ENCODE measurements at places on chromosomes 6 and 20. TPM values are rescaled to one million over a fixed set of nuclear protein-coding genes. Genes with fewer than 3 reads are reported as not detected.
A peak's percentile ranks its signal among the peaks of the same experiment; 100 is the strongest.

GRCh38 chr6:126812010-126812409 lies 306.5 kb upstream of the RSPO3 start:
- no peaks in the 10 kb centered on the region for H3K4me1 ChIP-seq
- H3K4me3 ChIP-seq: no peak overlapping the region
- no peaks in the 10 kb centered on the region for H3K36me3 ChIP-seq
- no peak overlapping the region for H3K27ac ChIP-seq
- no peak for DNase-seq

DNA sequence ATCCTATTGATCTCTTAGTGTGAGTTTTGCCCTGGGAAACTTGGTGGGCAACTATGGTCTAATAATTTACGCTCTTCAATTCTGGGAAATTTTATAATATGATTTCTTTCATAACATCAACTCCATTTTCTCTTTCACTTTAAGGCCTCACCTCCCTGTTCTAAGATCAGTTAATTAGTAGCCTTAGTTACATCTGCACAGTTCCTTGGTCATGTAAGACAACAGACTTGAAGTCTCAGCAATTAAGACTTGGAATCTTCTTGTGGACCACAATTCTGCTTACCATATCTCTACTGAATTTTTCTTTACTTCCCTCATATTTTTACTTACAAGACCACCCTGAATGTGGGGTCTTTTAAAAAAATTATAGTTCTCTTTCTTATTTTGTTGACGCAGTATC lies 8.7 kb downstream of the ENPP3 start:
- H3K4me1 ChIP-seq: no peaks in the 10 kb centered on the region
- peaks cover 8% of the 10 kb centered on the region for H3K27me3 ChIP-seq
- H3K4me3 ChIP-seq: no peak overlapping the region
- H3K27ac ChIP-seq: no peak overlapping the region
- no peak for DNase-seq

DNA sequence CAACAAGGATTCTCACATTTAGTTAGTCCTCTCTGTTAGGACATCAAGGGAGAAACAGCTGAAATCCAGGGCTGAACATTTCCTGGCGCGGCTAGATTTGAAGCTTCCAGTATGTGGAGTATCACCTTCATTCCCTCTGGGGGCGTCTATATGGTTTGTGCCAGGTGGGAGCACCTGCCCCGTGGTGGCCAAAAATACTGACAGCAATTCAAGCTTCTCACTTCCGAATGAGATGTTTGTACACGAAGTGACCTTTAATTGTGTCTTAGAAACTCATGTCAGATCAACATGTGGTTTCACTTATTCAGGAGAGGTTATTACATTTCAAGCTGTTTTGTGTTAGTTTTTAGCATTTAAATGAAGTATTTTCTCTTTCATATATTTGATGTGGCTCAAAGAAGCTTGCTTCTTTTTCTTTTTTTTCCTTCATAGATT lies 67.3 kb upstream of the ZNF217 start:
- no peaks in the 10 kb centered on the region for H3K27me3 ChIP-seq
- H3K4me3 ChIP-seq: no peak overlapping the region
- DNase-seq: peak; percentile 9
- H3K27ac ChIP-seq: peak overlapping the region; percentile 24

DNA sequence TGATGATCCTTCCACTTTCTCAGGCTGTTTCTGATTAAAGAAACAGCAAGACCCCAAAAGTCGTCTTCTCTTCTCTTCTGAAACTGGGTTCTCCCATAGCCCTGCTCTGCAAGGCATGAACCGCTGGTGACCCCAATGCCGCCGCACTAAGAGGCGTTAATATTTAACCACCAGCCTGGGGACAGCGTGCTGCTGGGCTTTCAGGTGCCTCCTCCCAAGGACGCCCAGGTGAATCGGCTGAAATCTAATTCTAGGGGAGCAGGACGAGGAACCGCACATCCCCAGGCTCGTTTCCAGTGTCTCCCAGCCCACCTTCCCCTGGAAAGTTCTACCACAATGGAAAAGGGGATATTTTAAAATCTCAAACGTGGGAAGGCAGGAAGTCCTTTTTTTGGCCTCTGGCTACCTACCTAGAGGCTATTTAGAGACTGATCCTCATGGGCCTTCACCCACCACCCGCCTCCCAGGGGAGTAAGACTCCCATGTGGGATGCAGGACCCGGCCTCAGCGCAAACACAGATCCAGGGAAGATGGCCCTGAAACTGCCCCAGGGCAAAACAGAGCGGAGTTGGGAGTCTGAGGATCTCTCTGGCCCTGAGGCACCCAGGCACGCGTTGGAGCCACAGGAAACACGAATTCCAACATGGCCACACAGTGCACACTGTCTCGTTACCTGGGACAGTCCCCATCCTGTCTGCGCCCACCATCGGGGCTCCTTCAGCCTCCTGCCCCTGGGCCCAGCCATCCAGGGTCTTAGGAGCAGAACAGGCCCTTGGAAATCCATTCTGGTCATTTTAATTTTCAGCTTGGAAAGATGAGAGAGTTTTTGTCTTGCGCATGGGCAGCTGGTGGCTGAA lies 56.2 kb downstream of the BMP7 start:
- DNase-seq: no peak
- H3K4me3 ChIP-seq: no peak overlapping the region
- H3K36me3 ChIP-seq: no peaks in the 10 kb centered on the region
- H3K27me3 ChIP-seq: no peaks in the 10 kb centered on the region
- H3K4me1 ChIP-seq: no peaks in the 10 kb centered on the region
- H3K27ac ChIP-seq: no peak overlapping the region

DNA sequence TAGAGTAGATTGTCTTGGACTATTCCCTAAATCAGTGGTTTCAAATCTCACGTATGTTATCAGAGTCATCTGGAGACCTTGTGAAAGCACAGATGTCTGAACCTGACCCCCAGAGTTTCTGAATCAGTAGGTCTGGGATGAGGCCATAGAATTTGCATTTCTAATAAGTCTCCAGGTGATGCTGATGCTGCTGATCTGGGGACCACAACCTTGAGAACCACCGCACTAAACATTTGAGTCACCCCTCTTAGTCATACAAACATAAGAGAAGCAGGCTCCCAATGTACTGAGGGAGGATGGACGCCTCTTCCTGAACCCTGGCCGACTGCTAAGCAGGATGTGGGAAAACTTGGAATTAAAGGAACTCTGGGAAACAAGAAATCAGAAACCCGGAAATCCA lies 187.8 kb upstream of the PRDM1 start:
- no peak overlapping the region for H3K4me3 ChIP-seq
- peak; percentile 98 for DNase-seq
- H3K27me3 ChIP-seq: no peaks in the 10 kb centered on the region
- peaks cover 18% of the 10 kb centered on the region for H3K4me1 ChIP-seq

DNA sequence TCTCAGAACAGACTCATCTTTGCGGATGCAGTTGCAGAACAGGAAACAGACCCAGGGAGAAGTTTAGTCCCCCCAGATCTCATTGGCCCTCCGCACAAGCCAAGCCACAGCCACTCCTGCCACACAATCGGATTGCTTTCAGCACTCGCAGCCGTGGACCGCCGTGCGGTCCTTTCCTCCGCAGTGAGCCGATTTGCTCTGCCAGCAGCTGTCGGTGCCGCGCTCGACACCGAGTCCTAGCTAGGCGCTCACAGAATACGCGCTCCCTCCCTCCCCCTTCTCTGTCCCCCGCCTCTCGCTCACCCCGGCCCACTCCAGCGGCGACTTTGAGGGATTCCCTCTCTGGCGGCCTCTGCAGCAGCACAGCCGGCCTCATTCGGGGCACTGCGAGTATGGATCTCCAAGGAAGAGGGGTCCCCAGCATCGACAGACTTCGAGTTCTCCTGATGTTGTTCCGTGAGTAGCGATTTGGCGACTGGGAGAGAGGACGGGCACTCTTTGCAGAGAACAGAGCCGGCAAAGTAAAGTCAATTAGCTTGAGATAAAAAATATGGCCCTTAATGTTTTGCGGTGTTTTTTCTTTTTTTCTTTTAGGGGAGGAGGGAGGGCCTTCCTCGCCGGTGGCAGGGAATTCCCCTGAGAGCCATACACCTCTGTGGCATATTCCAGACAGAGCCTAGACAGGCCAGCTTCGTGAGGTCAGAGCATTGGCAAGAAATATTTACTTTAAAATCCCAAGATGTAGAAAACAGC lies at the start of gene LAMP5:
TSS of gene LAMP5 (plus strand) at position 130 of the 753 bp plus-strand sequence. CDS start at position 393, 263 bp downstream.
- no peaks in the 10 kb centered on the region for H3K36me3 ChIP-seq
- DNase-seq: peak; percentile 29
- H3K4me1 ChIP-seq: no peaks in the 10 kb centered on the region

The MRAP2 gene
- total RNA-seq: under 0.01 TPM

- H3K36me3 ChIP-seq: no peaks in the 10 kb centered on the region
- no peaks in the 10 kb centered on the region for H3K4me1 ChIP-seq
- no peak for DNase-seq
- H3K27me3 ChIP-seq: no peaks in the 10 kb centered on the region
- H3K27ac ChIP-seq: no peak overlapping the region
Observed at GRCh38 chr20:48220033-48220633, 434.9 kb upstream of the SULF2 start.

- H3K27me3 ChIP-seq: no peaks in the 10 kb centered on the region
- H3K4me1 ChIP-seq: no peaks in the 10 kb centered on the region
- no peak overlapping the region for H3K27ac ChIP-seq
- no peaks in the 10 kb centered on the region for H3K36me3 ChIP-seq
- no peak overlapping the region for H3K4me3 ChIP-seq
- no peak for DNase-seq
Observed at GRCh38 chr6:10343320-10343719, 71.6 kb downstream of the TFAP2A start.

DNA sequence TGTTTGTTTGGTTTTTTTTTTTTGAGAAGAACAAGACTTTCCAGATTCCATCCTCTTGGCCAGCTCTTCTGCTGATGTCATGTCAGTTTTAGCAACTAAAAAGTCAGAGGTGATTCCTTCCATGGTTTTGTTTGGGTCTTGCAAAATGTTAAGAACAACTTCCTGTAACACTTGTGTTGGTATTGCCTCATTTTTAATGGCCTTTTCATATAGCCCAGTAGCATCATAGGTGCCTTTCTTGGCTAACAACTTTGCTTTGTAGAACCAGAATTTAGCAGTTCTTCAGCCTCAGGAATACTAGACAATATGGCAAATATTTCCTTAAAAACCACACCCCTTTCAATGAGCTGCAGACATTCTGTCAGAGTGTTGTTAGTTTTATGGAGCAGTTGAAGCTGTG lies 99.5 kb upstream of the SIRPG start:
- no peak overlapping the region for H3K4me3 ChIP-seq
- no peak overlapping the region for H3K27ac ChIP-seq
- H3K36me3 ChIP-seq: no peaks in the 10 kb centered on the region
- peaks cover 2% of the 10 kb centered on the region for H3K4me1 ChIP-seq

DNA sequence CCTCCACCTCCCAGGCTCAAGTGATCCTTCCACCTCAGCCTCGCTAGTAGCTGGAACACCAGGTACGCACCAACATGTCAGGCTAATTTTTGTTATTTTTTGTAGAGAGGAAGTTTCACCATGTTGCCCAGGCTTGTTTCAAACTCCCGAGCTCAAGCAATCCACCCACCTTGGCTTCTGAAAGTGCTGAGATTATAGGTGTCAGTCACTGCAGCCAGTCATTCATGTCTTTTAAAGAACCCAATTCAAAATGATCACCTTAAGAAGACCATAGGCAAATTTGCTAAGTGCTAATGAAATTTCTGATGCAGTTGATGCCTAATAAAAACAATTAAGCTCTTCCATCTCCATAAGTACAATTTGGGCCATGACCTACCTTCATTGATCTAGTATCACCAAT lies 2.6 kb upstream of the VNN2 start:
- no peaks in the 10 kb centered on the region for H3K36me3 ChIP-seq
- no peaks in the 10 kb centered on the region for H3K27me3 ChIP-seq
- no peak overlapping the region for H3K4me3 ChIP-seq
- H3K27ac ChIP-seq: no peak overlapping the region
- no peak for DNase-seq

DNA sequence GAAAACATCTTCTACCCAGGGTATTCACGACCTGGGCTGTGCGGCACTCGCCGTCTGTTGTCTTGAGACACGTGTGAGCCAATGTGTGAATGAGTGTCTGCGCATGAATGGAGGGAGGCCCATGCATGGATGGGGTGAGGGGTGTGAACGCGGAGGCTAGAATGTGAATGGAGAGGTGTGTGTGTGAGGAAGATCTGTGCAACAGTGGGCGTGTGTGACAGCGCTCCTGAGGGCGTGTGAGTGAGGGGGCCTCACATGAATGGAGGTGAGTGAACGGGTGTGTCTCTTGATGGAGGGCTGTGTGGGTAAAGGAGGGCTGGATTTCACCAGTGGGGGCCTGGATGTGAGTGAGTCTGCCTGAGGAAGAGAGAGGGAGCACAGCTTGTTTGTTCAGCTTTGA lies 146.0 kb downstream of the LRFN2 start:
- H3K27ac ChIP-seq: no peak overlapping the region
- no peak overlapping the region for H3K4me3 ChIP-seq
- no peak for DNase-seq
- no peaks in the 10 kb centered on the region for H3K4me1 ChIP-seq
- H3K27me3 ChIP-seq: no peaks in the 10 kb centered on the region

The FRS3 gene
- 0.54 TPM for total RNA-seq

The SOBP gene
- 1.1 TPM for total RNA-seq
